Stimulated activated CD8-positive, alpha-beta memory T cell treated with anti-CD3 and anti-CD28 coated beads, Interleukin-2, amount 100 ng/mL, for 48 hours (primary cell): ENCODE measurements at places on chromosomes 7 and 10.

- no peak for DNase-seq
Observed at GRCh38 chr10:10295537-10295936, 722.1 kb upstream of the CELF2 start.

DNA sequence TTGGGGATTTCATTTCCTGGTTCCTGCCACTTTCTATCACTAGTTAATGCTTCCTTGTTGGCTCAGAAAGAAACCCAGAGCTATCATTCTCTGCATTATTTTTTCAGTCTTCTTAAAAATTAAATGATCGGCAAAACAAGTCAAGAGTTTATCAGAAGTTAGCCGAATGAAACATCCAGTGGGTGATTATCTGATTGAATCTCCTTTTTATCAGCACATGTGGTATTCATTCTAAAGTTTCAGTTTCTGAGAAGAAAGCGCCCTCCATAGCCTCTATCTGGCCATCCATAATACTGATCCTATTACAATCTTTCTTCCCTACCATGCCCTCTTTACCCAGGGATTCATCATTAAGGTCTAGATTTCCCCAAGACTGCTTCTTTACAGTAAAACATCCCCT, 71.8 kb downstream of the OSBPL3 start:
- DNase-seq: no peak

DNA sequence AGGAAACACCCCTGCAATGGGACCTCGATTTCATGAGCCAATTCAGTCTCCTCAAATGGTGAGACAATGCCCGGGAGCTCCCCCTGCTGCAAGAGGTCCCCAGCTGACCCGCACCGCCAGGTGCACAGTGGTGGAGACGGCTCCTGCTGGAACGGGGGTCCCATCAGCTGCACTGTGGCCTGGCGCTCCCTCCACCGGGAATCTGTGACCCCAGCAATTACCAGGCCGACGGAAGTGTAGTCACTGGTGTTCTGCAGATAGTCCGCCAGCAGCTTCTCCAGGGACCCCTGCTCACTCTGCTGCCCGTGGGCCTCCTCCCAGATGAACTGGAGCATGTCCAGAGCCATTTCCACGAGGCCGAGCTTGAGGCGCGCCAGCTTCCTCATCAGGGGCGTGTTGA, 64.9 kb upstream of the NKX6-2 start:
- DNase-seq: no peak

DNA sequence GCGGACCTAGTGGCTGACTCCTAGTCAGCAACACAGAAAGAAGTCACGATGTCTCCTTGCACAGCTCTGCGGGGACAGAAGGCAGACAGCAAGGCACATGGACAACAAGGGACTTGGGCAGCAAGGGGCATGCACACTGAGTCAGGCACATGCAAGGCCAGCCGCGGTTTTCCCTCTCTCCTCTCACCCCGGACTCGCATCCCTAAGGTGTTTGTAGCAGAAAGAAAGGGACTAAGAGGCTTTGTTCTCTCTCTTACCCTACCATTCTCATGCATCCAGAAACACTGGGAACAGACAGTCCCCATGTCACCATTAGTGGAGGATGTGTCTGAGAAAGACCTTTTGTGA, 193.3 kb upstream of the PHF14 start:
- DNase-seq: no peak

DNA sequence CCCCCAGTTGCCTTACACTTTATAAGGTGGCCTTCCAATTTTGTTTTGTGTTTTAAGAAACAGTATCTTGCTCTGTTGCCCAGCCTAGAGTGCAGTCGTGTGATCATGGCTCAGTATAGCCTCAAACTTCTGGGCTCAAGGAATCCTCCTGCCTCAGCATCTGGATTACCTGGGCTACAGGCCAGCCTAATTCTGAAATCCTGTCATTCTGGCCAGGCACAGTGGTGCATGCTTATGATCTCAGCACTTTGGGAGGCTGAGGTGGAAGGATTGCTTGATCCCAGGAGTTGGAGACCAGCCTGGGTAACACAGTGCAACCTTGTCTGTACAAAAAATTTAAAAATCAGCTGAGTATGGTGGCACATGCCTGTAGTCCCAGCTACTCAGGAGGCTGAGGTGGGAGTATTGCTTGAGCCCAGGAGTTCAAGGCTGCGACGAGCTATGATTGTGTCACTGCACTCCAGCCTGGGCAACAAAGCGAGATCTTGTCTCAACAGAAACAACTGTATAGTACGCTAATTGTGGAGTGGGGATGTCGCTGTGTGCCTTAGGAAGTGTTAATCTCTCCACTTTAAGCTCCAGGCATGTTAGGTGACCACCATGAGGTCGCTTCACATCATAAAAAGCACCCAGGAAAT, 24.7 kb upstream of the RBM33 start:
- DNase-seq: no peak

- no peak for DNase-seq
Observed at GRCh38 chr10:126843299-126843934, 61.8 kb upstream of the DOCK1 start.

- no peak for DNase-seq
Observed at GRCh38 chr10:105986486-105986885, 1178.0 kb downstream of the SORCS1 start.

GRCh38 chr7:27389496-27389895, 146.9 kb downstream of the EVX1 start:
- DNase-seq: no peak

GRCh38 chr10:71644307-71645180, 75.0 kb downstream of the C10orf105 start:
- no peak for DNase-seq

DNA sequence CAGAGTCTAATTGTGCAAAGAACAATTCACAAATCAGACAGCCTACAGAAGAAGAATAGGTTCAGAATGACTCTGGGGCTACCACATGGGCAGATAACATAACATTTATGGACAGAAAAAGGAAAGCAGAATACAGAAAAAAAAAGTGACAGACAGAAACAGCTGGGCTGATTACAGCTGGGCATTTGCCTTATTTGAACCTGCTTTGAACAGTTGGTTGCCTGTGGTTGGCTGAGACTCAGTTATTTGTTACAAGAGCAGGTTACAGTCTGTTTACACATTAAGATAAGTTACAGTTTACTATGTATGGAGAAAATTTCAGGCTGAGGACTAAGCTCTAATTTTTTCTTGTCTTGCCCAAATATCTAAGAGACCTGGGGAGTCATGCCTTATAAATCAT, 327.2 kb downstream of the GALNT17 start:
- DNase-seq: no peak

DNA sequence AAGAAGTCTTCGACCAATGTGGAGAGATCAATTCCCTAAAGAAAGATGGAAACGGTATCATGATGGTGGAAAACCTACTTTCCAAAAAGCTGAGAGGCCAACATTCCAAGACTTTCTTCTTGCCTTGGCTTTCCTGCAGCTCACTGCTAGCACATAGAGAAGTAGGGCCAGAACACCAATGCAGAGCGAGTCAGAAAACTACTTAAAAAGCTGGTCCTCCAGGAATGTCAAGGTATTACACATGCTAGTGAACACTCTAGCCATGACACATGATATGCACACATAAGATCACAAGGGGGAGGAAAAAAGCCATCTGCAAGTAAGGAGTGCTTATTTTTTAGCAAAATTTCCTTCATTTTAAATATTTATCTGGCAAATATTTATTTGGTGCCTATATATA, 22.7 kb downstream of the GPAM start:
- no peak for DNase-seq

DNA sequence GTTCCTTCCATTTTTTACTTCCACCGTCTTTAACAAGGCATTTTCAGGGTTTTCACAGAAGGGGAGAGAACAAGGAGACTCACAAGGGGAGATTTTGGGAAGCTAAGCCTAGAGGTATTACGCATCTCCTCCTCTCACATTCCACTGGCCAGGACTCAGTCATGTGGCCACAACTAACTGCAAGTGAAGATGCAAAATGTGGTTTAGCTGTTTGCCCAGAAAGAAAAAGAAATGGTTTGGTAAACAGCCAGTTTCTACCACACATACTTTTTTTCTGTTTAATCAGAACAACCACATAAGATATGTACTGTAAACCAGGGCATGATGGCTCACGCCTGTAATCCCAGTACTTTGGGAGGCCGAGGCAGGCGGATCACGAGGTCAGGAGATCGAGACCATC, 21.4 kb upstream of the HELLS start:
- DNase-seq: no peak

DNA sequence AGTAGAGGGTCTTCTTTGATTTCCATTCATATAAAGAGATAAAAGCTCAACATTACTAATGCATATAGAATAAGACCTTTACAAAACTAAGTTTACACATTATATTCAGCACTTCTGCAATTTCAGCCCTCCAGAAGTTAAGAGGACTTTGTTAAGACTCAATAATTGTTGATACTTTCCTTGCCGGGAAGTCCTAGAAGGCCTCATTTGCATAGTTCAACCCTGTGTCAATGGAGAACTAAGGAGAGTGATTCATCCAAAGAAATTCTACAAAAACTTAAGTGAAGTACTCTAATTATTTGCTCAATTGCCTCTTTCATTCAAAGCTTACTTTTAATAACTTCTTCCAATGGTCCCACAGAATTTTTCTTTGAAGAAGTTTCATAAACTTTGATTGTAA, 1060.3 kb upstream of the CELF2 start:
- no peak for DNase-seq

DNA sequence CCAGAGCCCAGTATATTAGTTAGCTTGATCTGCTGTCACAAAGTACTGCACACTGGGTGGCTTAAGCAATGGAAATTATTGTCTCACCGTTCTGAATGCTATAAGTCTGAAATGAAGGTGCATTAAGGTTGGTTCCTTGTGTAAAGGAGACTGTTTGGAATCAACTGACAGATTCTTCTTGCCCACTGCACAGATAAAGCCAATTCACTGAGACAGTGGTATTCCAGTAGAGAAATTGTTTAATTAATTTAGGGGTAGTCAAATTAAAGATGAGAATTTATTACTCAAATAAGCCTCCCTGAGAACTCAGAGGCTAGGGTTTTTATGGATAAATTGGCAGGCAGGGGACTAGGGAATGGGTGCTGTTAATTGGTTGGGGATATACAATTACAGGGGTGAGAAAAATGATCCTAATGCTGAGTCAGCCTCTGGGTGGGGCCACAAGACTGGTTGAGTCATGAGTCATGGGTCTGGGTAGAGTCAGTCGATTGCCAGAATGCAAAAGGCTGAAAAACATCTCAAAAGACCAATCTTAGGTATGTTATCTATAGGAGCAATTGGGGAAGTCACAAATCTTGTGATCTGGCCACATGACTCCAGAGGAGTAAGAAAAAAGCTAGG, 23.5 kb upstream of the SAMD9L start:
- no peak for DNase-seq

DNA sequence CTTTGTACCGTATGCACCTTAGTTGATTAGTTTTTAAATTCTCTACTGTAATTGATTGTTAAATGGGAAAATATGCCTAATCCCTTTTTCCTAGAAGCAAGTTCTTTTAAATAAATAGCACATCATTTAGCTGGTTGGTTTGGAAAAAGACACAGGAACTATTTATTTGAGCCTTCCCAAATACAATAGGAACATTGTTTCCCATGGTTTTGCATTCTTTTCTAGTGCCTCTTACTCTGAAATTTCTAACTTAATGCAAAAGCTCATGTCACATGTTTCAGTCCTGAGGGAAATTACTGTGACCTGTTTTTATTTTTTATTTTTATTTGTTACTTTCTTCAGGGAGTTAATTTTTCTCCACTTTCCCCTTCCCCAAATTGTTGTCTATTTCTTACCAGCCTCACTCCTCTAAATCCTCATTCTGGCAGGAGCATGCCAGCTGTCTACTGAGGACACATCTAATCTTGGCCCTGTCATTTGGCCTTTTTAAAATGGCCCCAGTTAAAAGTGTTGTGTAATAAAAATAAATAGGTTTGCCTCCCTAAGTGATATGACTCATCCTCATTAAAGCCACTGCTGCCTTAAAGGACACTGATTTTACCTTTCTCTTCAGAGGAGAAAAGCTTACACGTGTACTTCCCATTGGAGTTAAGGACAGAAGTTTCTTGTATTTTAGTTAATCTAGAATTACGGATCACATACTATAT, 94.5 kb downstream of the PPP1R3A start:
- no peak for DNase-seq

GRCh38 chr7:41817386-41817785, 114.5 kb upstream of the INHBA start:
- DNase-seq: no peak

GRCh38 chr7:130957137-130957513, 223.1 kb upstream of the KLF14 start:
- no peak for DNase-seq

DNA sequence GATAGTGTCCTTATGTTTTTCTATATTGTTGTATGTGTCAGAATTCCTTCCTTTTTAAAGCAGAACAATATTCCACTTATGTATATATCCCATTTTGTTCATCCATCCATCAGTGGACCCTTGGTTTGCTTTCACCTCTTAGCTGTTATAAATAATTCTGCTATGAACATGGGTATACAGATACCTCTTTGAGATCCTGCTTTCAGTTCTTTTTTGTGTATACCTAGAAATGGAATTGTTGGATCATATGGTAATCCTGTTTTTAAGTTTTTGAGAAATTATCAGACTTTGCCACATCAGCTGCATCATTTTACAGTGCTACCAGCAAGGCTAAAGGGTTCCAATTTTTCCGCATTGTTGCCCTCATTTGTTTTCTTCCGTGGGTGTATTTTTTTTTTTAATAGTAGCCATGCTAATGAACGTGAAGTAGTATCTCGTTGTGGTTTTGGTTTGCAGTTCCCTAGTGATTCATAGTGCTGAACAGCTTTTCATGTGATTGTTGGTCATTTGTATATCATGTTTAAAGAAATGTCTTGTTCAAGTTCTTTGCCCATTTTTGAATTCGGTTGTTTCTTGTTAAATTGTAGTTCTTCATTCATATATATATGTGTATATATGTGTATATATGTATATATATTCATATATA, 87.8 kb downstream of the LCOR start:
- no peak for DNase-seq

DNA sequence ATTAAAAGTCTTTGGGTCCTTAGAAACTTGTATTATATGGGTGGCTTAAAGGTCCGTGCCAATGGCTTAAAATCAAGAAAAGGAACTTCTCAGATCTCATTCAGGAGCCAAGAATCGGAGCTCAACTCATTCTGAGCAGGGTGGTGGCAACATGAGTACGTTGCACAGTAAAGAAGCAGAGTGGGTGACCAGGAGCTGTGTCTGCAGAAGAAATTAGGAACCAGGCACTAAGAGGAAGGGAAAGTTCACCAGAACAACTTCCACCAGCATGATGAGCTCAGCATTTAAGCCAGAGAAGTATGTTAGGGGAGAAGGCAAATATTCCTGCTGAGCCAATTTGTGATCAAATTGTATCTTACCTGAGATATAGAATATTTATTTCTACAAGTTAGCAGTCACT, 236.0 kb upstream of the NRP1 start:
- no peak for DNase-seq

- no peak for DNase-seq
Observed at GRCh38 chr7:47604496-47604890, 22.6 kb upstream of the TNS3 start.
